ENCODE measurements at places on chromosomes 5 and 9.

DNA sequence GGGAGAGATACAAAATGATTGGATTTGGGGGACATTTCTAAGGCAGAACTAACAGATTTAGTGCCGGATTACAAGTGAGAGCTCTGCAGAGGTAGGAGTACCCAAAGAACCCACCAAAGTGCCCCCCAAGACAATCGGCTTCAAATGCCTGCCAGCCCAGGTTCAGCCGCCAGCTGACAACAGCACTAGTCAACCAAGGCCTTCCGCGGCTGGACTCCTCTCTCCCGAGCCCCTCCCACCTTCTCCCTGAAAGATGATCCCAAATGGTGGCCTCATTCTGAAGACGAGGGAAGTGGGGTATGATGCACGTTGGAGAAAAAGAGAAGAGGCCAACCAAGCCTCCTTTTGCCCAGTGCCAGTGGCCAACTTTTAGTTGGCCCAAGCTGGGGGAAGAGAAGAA, 210.4 kb upstream of the SLC30A5 start:
- DNase-seq = no peak

GRCh38 chr5:1474183-1474839, 29.1 kb upstream of the SLC6A3 start:
- DNase-seq = no peak

DNA sequence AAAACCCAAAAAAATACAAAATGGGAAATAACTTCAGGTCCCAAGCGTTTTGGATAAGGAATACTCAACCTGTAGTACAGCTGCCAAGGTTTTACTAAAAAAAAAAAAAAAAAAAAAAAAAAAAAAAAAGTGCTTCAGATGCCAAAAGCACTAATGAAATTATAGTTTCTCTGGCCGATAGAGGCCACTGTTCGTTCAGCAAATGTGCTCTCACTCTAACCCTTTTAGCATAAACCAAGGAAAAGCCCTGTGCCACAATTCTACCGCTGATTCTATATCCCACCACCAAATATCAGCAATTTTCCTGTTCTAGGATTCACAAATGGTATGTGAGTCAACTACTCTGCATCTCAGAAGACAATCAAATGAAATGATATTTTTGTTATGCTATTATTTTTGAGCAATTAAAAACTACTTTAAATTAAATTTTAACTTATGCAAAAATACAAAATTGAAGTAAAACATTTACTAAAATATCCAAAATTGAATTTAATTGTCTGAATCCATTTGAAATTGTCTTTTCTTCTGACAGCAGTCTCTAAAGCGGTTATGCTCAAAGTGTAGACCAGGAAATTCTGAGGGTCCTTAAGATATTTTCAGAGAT, 79.8 kb downstream of the RICTOR start:
- no peak for DNase-seq

- no peak for DNase-seq
Observed at GRCh38 chr9:92151691-92152393, 36.6 kb upstream of the SPTLC1 start.

DNA sequence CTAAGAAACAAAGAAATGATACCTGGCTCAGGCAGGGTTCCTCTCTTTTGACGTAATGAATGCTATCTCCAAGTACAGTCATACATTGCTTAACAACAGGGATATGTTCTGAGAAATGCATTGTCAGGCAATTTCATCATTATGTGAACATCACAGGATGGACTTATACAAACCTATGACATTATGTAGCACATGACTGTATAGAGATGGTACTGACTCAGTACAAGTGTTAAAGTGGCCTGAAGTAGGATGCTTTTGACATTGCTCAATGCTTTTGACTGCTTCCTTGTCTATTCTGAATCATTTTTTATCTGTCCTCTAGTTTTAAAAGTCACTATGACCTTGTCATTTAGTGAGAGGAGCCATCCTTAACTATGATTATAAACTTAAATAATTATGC, 147.6 kb downstream of the NR2F1-AS1 start:
- DNase-seq = no peak

DNA sequence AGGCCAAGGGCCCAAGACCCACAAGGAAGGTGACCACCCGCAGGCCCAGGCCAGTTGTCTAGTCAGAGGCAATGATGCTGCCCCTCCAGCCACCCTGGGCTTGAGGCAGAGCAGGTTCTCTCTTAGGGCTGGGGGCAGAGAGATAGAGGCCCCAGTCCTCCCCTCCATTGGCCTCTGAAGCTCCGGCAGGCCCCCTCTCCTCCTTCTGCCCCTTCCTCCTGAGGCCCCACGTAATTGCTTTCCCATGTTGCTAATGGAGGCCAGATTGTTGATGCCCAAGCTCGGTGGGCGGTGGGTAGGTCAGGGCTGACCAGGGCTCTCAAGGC, 26.6 kb upstream of the ENHO start:
- no peak for DNase-seq

- no peak for DNase-seq
Observed at GRCh38 chr5:57176350-57176857, 2.5 kb downstream of the GPBP1 start.

DNA sequence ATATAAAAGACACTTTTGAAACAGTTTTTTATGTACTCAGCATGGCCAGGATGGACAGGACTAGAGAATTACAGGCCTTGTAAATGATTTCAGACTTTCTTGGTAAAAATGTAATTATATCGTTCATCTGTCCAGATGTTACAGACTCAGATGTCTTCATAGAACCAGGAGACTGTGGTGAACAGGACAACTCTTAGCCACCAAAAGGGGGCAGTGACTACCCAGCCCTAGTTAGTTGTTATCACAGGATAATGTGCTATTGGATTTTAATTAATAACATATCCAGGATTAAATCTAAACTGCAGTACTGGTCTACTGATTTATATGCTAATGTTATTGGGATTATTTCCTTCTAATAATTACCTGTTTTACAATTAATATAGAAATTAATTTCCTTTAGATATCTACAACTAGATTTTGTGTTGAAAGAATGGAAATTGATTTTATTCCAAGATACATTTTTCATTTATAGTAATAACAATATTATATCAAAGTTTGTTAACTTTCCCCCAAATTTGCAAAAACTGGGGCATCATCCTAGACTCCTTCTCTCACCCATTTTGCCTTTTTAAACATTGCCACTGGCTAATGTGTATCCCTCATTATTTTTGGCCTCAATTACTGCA, 99.4 kb downstream of the MTREX start:
- DNase-seq = no peak

GRCh38 chr9:9498846-9499245, 1114.0 kb downstream of the PTPRD start:
- DNase-seq = no peak

- DNase-seq = no peak
Observed at GRCh38 chr9:94159069-94159939, 75.0 kb downstream of the PTPDC1 start.

- DNase-seq = no peak
Observed at GRCh38 chr9:676780-677438, 164.6 kb upstream of the DMRT1 start.
